Left ventricle myocardium inferior (tissue), 1 donor: ENCODE measurements at places on chromosomes 7 and 10.
A peak's percentile ranks its signal among the peaks of the same experiment; 100 is the strongest.

GRCh38 chr7:42621543-42622219 lies 290.2 kb downstream of the C7orf25 start:
- DNase-seq: no peak

DNA sequence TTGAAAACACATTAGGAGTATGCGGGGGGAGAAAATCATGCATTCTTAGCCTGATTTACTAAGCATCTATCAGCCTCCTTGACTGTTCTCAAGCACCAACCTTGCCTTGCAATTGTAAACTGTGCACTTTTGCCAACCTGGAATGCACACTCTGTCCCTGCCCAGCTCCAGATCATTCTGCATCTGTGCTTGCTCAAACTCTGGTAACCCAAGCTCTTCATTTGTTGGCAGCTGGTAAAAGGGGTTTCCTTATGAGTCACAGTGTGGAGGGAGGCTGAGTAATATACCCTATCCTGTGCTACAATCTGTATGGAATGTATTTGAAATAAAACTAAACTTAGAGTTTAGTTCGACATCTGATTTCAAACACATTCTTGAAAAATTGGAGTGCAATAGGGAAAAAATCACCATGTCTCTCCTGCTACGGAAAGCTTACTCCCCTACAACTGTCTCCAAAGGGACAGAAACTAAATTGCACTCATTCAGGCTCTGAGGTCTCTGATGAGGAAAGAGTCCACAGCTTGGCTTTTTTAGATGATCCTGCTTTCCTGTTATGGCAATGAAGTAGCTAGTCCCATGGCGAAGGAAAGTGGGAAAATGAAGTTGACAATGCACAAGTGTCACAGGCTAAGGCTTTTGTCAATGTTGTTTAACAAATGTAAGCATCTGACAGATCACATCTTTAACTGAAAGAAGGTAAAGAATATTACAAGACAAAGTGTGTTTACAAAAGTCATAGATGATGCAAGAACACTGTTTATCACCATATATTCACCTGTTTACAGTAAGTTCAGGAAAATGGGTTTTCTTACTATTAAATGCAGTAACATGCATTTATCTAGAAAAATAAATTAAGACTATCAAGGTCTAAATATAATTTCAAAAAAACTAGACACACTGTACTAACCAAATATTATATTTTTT lies 61.9 kb downstream of the TES start:
- DNase-seq: no peak

DNA sequence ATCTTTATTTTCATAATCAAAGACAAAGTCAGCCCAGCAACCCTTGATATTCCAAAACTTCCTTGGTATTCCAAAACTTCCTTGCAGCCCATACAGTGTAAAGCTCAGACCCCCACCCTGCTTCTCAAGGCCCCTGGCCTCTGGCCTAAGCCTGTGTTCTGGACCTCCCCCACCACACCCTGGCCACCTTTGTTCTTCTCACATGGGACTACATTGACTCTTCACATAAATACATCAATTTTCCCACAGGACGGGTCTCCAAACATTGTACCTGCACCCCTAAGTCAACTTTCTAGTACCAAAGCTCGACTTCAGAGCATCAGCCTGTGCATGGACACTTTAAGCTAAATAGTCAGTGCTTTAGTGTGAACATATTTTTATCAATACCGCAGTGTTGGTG lies 40.7 kb downstream of the DRGX start:
- DNase-seq: no peak

GRCh38 chr7:64602086-64602485 lies 39.2 kb upstream of the ZNF680 start:
- no peak for DNase-seq

- DNase-seq: no peak
These were observed 144.9 kb downstream of the GRID1 start for GRCh38 chr10:86221442-86222335.

GRCh38 chr10:14875941-14876340 lies 2.7 kb upstream of the SUV39H2 start:
- no peak for DNase-seq

DNA sequence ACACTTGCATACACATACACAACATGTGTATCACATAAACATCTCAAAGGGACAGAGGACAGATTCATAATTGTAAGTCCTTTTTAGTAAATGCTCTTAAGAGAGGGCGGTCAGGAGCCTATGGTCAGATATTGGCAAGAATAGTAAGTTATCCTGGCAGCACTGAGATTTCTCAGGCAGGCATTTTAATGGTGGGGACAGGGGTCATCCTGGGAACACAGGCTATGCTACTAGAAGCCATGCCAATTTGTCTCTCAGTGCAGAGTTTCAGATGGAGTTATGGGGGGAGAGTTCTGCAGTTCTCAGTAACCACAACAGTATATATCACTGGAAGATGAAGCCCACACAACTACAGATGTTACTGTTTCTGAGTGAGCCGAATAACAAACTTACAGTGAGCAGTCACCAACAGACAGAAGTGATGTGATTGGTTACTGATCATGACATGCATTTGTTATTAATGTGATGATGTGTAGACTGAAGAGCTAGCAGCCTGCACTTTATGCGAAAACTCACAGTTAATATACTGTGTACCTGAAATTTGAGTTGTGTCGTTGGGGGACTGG lies 16.4 kb downstream of the ZNF487 start:
- DNase-seq: no peak

- peak; percentile 79 for DNase-seq
These were observed 7.8 kb downstream of the HPS6 start for GRCh38 chr10:102072673-102073527.

DNA sequence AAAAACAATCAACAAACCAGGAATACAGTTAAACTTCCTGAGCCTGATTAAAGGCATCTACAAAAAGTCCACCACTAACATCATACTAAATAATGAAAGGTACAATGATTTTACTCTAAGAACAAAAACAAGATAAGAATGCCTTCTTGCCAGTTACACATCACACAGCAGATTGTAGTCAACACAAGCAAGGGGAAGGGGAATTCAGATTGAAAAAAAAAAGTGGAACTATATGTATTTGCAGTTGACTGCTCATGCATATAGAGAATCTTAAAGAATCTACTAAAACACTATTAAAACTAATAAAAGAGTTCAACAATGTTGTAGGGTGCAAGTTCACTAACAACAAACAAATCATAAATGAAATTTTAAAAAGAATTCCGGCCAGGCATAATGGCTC lies 28.5 kb downstream of the ZNF33B start:
- DNase-seq: no peak

DNA sequence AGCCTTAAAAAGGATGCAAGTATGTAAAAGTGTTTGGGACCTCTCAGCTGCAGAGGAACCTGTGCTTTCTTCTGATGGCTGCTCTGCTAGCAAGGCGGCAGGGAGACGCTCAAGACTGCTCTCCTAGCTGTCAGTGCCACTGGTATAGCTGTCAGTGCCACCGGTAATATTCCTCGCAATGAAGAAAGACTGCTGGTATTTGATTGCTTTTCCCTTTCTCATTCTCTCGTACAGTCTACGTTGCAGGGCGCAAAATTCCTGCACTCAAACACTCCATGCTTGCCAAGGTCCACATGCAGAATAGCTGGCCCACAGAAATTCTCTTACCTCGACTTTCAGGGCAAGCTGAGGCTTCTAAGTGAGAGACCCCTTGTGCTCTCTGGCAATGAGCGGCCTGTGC lies 432.6 kb upstream of the KLF6 start:
- no peak for DNase-seq

GRCh38 chr7:85638394-85638793 lies 451.5 kb upstream of the SEMA3D start:
- DNase-seq: no peak

DNA sequence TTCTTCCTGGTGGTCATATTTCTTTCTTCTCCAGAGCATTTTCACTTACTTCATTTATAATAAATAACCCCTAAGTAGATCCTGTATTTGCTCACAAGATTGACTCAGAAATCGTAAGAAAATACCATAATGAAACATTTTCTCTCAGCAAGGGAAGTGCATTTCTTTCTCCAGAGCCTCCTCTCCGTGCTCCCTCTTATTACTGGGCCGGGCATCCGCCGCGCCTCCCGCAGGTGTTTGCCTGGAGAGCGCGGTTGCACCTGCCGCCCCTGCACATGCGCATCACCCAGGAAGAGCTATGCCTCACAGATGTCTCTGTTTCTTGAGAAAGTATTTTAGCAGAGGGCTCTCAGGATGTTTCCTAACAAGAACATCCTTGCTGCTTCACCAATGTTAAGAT lies 509.2 kb downstream of the TCERG1L start:
- no peak for DNase-seq

GRCh38 chr10:92574548-92575261 lies 812 bp upstream of the IDE start:
- DNase-seq: no peak

GRCh38 chr10:27388761-27389399 lies 115.2 kb upstream of the RAB18 start:
- DNase-seq: peak; percentile 39

- DNase-seq: no peak
These were observed 83.2 kb downstream of the PDE1C start for GRCh38 chr7:31986878-31987518.

GRCh38 chr10:68561865-68562649 lies 1.9 kb downstream of the TET1 start:
- no peak for DNase-seq

DNA sequence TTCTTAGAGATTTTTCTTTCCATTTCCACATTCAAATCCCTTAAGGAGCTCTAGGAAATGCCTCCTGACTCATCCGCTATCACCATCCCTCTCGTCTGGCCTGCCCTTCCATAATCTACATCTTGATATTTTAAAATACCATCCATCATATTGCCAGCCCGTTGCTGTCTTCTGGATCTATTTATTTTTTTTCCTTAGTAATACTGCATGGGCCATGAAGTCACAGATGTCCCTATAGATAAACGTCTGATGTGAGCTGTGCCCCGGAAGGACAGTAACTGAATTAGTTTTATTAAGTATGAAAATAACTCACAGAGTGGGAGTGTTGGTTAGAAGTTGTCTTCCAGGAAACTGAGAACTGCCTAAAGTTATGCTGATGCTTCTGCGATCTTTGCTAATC lies 76.2 kb downstream of the KLF6 start:
- DNase-seq: no peak

GRCh38 chr7:52691257-52691656 lies 344.2 kb upstream of the POM121L12 start:
- no peak for DNase-seq

- no peak for DNase-seq
These were observed 244.9 kb upstream of the NEBL start for GRCh38 chr10:21141946-21142492.

- DNase-seq: peak; percentile 25
These were observed 5.8 kb upstream of the SCD start for GRCh38 chr10:100340948-100341847.

- DNase-seq: no peak
These were observed 49.6 kb upstream of the TPK1 start for GRCh38 chr7:144885478-144885877.

GRCh38 chr7:89773611-89774010 lies 380.7 kb upstream of the STEAP1 start:
- no peak for DNase-seq

GRCh38 chr7:144255471-144255897 lies 9.1 kb downstream of the OR2A7 start:
- no peak for DNase-seq

- DNase-seq: no peak
These were observed 399.3 kb downstream of the PPP1R3A start for GRCh38 chr7:113519472-113519871.

GRCh38 chr7:27102581-27103442 lies at the start of gene HOXA2:
TSS of gene HOXA2 (minus strand) at chr7:27102683. CDS start at chr7:27102500, 183 bp downstream.
- no peak for DNase-seq

GRCh38 chr10:59374916-59375315 lies 12.6 kb upstream of the FAM13C start:
- no peak for DNase-seq

- no peak for DNase-seq
These were observed 33.5 kb upstream of the TARP start for GRCh38 chr7:38306914-38307313.

- no peak for DNase-seq
These were observed 32.8 kb upstream of the MYO3A start for GRCh38 chr10:25901199-25901598.

- DNase-seq: no peak
These were observed 16.5 kb upstream of the KNDC1 start for GRCh38 chr10:133143546-133143945.

DNA sequence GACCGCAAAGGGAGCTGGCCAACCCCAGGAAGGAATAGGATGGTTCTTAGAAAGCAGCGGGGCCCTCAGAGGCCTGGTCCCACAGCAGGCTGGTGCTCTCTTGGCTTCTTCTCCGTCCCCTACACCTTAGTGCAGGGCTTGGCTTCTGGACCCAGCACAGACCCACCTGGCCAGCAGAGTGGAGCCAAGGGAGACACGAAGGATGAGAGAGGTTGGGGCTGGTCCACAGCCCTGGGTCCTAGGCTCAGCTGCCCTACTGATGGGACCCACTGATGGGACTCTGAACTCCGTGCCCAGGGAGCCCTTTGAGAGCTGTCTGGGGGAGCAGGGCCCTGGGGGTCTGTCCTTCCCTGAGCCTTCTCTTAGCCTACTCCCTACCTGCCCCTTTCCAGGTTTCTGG lies 6.2 kb upstream of the TLX1 start:
- DNase-seq: no peak

DNA sequence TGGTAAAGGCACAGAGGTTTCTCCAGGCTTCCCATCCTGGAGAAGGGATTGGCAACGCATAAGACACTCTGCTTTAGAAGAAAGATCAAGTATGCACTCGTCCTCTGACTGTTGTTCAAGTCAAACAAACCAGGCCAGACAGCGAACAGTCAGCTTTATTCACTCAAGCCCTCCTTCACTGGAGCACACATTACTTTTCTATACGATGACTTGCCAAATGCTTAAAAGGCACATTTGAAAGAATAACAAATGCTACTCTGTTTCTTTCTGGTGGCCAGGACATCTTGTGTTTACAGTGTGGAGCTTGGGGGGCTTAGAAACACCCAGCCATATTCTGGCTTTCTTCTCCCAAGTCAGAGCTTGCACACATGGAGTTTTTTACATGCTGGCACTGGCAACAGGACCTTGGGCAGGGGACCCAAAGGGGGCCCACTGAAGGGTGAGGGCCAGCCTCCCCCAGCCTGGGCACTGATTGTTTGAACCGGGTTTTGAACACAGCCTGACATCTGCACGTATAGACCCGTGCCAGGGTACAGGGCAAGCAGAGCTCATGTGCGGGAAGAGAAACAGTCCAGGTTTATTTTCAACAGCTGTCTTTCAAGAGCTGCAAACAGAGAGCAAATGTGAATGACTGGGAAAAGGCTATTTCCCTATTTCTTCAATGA lies 33.3 kb upstream of the FGFR2 start:
- no peak for DNase-seq

- DNase-seq: no peak
These were observed 10.6 kb downstream of the LRIT2 start for GRCh38 chr10:84214612-84215235.

DNA sequence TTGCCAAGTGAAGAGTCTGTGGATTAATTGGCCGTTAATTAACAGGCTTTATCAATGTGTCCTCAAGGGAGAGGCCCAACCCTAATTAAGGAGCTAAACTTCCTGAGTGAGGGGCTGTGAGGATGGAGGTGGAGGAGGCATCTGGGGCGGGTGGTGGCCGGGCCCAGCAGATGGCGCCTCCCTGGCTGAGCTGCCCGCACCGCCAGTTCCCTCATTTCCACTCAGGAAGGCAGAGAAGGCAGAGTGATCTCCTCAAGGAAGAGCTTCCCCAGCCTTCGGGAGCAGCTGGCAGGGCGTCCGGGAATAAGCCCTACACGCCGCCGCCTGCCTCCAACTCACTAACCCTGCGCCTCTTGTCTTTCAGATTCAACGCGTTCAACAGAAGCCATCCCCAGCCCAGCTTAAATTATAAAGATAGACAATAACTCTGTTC lies 112.2 kb downstream of the CYTH3 start:
- DNase-seq: peak; percentile 69

- DNase-seq: no peak
These were observed 512.6 kb downstream of the PTPRN2 start for GRCh38 chr7:158074896-158075632.

GRCh38 chr10:44334091-44334490 lies 50.8 kb downstream of the CXCL12 start:
- no peak for DNase-seq
